ENCODE measurements at places on chromosomes 13 and 19.
A peak's percentile ranks its signal among the peaks of the same experiment; 100 is the strongest.

- no peak for DNase-seq
Observed at GRCh38 chr13:46383383-46383782, 3.7 kb downstream of the RUBCNL start.

DNA sequence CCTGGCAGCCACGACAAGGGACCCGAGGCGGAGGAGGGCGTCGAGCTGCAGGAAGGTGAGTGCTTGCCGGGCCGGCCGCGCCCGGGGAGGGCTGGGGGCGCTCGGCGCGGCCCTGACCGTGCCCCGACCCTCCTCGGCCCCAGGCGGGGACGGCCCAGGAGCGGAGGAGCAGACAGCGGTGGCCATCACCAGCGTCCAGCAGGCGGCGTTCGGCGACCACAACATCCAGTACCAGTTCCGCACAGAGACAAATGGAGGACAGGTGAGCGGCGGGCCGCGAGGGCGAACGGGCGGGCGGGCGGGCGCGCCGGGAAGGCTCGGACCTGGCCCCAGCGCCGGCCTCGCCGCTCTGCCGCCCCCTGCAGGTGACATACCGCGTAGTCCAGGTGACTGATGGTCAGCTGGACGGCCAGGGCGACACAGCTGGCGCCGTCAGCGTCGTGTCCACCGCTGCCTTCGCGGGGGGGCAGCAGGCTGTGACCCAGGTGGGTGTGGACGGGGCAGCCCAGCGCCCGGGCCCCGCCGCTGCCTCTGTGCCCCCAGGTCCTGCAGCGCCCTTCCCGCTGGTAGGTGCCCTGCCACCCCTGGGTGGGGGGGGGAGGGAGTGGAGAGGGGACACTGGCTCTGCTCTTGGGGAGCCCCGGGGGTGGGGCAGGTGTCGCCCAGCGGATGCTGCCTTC lies 816 bp downstream of the USF2 start:
- DNase-seq = peak; percentile 68

- DNase-seq = peak; percentile 56
Observed at GRCh38 chr19:38361633-38362075, 12.7 kb upstream of the PSMD8 start.

- DNase-seq = peak; percentile 58
Observed at GRCh38 chr13:60572003-60572798, 175.2 kb downstream of the TDRD3 start.

GRCh38 chr19:51691074-51691583 lies 2.0 kb upstream of the SPACA6 start:
- DNase-seq = peak; percentile 75

DNA sequence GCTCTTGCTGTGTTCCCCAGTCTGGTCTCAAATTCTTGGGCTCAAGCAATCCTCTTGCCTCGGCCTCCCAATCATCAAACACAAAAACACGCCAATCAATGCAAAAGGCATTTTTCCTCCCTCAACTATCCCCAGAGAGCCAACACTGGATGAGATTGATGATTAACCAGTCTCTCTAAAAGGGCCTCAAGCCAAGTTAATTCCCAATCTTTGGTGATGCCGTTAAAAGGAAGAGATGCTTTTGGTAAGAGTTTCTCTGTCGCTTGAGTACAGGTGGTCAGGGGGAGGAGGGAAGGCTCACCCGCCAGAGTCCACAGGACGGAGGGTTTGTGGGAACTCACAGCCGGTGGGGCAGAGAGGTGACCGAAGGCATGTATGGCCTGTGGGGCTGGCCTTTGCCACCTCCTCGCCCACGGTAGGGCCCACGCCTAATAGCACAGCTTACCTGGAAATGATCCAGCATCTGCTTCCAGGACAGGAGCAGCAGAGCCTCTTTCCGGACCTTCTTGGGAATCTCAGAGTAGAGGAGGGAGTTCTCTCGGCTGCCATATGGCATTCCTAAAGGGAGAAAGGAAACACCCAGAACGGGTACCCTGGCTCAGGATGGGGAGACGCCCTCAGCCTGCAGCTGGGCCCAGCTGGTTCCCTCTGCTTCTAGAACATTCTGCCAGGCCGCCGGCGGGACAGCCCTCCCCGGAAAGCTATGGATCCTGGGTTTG lies 18.1 kb downstream of the DPP9 start:
- DNase-seq = no peak

- DNase-seq = no peak
Observed at GRCh38 chr13:33284031-33284430, 1.5 kb downstream of the STARD13 start.

DNA sequence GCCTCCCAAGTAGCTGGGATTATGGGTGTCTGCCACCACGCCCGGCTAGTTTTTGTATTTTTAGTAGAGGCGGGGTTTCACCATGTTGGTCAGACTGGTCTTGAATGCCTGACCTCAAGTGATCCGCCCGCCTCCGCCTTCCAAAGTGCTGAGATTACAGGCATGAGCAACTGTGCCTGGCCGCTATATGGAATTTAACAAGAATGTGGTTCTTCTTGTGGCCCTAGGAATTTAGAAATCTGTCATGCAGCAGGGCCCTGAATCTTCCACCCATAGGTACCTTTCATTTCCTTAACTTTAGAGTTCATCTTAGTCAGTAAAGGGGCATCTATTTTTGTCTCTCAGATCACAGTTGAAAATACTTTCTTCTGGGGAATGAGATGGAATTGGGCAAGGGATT lies 25.6 kb upstream of the NDFIP2 start:
- no peak for DNase-seq

- DNase-seq = no peak
Observed at GRCh38 chr13:65054277-65054676, 2175.9 kb downstream of the PCDH9 start.

- no peak for DNase-seq
Observed at GRCh38 chr13:43876366-43876765, 3.2 kb downstream of the CCDC122 start.

- DNase-seq = no peak
Observed at GRCh38 chr19:43748685-43749084, 6.1 kb downstream of the SMG9 start.

DNA sequence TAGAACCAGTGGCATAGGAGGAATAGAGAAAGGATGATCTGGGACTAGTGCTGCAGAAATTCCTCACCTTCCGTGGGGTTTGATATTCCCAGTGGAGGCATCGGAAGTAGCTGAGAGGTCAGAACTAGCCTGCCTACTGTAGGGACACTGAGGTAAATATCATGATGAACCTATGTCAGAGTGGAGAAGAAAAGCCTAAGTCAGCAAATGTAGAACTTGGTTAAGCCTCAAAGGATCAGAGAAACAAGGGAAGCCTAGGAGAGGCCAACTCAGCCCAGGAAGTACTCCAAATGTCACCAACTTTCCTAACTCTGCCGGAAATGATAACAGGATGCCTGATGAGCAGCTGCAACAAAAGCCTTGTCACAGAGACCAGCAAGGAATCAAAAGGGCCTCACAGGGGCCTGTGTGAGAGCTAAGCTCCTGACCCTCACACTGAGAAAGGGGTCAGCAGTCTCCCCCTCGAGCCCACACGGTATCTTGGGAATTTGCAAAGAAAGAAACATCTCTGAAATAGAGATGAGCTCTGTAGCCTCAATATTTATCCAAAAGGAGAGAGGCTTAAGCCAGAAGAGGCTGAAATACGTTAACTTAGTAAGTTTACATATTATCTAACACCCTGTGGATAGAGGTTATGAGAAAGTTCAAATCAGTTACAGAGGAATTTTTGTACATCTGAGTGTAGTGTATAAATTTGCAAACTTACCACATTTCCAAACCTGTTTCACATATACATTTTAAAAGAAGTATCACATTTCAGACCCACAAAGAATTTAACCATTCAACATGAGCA lies 1064.3 kb downstream of the DIAPH3 start:
- DNase-seq = peak; percentile 33

DNA sequence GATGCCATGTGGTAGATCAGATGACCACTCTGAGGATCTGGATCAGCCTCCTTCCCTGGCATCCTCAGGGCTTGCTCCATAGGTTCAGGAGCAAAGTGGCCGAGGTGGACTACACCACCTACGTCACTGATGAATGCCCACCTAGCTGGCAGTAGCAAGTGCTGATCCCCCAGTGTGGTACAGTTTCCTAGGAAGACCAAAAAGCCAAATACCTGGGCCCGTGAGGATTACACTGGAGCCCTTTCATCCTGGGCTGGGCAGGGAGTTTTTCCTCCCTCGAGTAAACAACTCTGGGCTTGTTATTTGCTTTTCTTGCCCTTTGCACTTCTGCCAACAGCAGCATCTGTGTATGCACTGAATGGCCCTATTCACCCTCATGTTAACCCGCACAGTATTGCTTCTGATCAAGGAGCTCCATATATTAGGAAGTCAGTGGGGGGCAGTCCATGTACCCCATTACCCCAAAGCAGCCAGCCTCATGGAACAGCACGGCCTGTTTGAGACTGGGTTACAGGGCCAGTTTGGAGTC lies 3.3 kb upstream of the MYADM start:
- DNase-seq = no peak

- peak; percentile 49 for DNase-seq
Observed at GRCh38 chr19:3982701-3983541, 2.3 kb downstream of the EEF2 start.

DNA sequence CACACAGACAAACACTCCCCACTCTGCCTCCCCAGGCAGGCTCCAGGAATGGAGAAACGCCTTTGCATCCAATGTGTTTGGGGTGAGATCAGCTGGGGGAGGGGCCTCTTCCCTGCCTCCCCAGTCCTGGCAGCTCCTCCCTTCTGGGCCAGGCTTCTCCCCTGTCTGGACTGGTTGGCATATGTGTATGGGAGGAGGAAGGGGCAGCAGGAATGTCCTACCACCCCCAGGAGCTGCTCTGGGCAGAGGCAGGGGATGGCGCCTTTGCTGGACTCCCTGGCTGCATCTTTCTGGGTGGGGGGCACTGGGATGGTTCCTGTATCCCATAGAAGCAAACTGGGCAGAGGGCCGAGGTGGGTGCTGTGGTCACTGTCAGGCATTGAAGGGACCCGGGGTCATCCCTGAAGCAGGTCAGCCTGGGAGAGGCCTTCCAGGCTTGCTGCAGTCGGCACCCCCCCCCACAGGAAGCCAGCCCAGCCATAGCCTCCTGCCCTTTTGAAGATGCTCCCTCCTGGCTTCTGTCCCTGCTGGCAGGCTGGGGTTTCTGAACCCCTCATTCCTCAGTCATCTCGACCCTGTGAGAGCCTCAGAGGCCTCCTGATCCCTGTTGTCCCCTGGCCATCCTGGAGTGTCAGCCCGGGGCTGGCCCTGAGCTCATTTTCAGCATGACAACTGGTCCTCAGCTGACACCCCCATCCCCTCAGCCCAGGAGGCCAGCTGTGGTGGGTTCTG lies 21.2 kb upstream of the SLC7A10 start:
- DNase-seq = no peak

DNA sequence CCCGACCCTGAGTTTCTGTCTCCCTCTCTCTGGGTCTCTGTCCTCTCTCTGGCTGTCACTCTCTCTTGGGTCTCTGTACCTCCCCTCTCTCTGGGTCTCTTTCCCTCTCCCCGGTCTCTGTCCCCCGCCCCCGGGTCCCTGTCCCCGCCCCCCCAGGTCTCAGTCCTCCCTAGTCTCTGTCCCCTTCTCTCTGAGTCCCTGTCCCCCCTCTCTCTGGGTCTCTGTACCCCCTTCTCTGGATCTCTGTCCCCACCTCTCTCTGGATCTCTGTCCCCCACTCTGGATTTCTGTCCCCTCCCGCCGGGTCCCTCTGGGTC lies 2.3 kb upstream of the FTL start:
- DNase-seq = no peak

- DNase-seq = no peak
Observed at GRCh38 chr19:33788676-33789075, 8.0 kb upstream of the KCTD15 start.

GRCh38 chr19:982567-983170 lies 1.5 kb upstream of the WDR18 start:
- DNase-seq = peak; percentile 48

DNA sequence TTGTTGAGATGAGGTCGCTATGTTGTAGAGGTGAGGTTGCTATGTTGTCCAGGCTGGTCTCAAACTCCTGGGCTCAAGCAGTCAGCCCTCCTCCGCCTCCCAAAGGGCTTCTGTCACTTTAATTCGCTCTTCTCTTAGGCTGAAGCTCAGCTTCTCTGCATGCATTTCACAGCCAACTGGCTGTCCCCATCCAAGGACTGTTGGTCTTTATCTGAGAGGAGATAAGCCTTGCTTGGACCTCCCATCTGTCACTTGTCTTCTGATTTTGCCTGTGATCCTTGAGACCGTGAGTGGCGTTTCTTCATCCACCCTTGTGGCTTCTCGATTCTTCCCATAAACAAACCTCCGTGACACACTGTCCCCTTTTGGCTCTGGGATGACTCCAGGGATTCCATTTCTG lies 24.4 kb downstream of the CERS1 start:
- DNase-seq = no peak

DNA sequence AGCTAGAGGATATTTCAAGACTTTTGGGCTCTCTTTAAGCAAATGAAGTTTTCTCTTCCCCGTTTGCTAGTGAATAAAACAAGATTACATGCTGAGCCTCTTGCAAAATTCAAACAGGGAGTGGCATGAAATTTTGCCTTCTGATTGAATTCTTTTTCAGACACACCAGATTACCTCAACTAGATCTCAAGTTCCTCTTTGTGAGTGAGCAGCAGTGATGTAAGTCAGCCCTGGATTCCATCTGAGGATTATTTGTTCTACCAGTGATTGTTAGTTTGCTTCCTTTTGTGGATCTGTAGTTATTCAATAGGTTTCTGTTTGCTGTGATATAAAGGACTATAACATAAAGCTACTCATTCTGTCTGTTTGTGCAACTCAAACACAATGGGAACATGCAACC lies 407.7 kb downstream of the LMO7 start:
- DNase-seq = no peak

- no peak for DNase-seq
Observed at GRCh38 chr19:19742773-19743172, 9.9 kb upstream of the ZNF14 start.

DNA sequence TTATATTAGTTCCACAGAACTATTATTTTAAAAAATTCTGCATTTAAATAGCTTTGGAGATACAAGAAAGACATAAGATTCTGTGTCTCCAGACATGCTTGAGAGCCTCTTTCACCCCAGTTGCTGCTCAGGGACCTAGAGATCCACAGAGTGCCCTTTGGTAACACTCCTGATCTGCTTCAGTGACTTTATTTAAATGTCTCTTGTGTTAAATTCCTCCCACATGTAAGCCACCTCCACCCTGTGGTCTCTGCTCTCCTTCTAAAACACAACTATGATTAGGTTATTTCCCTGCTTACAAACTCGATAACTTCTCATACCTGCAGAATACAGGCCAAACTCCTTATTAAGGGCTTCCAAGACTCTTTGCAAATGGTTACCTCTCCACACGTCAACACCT lies 141.0 kb downstream of the RFC3 start:
- no peak for DNase-seq

DNA sequence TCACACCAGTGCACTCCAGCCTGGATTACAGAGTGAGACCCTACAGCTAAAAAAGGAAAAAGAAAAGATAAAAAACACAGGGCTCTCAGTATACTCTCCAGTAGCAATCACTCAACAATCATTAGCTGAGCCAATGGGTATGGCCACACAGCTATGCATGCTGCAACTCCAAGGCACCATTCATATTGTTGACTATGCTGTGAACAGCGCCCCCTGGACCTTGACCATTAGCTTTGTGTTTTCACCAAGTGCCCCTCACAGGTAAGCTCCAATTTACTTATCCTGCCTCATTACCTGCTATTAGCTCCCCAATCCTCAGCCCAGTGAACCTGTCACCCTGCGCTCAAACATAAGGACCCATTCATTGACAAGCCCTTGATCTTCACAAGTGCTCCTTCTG lies 35.8 kb downstream of the ZIC5 start:
- DNase-seq = no peak

GRCh38 chr13:50758796-50759195 lies 84.7 kb downstream of the DLEU7 start:
- peak; percentile 63 for DNase-seq
